GM19239 (cell line): ENCODE measurements at places on chromosomes 4 and X.

DNA sequence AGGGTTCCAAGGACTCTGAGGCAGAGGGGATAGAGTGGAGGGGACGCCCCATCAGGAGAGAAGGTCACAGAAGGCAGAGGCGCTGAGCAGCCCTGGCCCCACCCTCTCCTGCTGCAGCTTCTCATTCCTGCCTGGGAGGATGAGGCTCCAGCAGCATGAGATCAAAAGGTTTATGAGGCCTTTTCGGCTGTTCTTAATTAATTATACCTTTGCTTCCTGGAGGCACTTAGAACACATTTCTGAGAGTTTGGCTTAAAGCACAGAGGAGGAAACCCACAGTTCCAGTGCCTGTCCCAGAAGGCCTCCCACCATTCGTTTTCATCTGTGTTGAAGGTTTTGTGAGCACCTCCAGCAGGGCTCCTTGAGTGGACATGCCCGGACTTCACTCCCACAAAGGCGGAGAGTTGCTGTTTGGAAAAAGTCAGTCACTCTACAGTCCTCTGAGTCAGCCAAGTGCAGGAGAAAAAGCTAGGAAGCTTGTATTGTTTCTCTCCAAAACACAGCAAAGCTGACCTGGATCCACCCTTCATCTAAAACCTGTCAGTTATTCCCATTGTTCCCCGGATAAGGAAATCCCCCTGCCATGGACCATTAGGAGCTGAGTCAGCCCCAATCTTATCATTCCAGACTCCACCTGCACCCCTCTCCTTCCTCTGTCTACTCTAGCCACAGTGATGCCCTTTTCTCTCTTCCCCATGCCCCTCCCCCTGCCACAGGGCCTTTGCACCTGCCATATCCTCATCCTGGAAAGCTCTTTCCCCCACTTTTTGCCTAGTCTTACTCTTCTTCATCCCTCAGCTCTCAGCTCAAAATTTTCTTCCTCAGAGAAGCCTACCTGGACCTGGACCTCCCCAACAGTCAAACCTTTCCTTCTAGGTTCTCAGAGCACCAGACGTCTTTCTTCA lies 276.8 kb downstream of the FBXW7 start:
- no peak for DNase-seq

DNA sequence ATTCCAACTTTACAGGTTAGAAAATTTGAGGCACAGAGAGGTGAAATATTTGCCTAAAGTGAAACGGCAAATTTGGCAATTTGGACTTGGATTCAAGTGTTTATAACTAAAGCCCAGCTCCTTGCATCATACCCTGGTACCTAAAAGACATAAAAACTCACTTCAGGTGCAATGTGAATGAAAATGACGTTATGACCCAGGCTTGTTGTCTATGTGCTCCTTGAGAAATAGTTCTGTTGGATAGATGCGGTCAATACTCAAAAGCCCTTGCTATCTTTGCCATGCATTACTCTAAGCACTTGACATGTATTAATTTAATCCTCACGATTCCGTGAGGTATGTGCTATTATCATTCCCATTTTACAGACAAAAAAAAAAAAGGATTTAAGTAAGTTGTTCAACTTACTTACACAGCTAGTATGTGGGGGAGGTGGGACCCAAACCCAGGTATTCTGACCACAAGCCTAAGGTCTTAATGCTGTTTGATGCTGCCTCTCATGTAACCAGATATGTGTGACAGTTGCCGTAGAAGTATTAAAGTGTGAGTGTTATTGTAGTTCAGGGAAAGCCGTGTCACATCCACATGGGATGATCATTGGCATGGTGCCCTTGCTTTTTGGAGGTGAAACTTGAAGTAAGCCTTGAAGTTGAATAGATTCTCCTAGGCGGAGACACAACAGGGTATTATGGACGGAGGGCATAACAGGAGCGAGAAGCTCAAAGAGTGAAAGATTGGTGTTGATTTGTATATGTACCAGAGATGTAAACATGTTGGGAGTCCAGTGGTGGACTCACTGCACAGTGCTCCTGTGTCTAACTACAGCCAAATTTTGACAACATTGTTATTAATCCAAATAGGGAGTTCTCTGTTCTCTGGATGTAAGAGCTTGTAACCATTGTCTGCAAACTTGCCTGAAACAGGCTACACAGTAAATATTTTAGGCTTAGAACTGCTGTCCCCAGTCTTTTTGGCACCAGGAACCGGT lies 3.1 kb downstream of the SCML1 start:
- DNase-seq = no peak

DNA sequence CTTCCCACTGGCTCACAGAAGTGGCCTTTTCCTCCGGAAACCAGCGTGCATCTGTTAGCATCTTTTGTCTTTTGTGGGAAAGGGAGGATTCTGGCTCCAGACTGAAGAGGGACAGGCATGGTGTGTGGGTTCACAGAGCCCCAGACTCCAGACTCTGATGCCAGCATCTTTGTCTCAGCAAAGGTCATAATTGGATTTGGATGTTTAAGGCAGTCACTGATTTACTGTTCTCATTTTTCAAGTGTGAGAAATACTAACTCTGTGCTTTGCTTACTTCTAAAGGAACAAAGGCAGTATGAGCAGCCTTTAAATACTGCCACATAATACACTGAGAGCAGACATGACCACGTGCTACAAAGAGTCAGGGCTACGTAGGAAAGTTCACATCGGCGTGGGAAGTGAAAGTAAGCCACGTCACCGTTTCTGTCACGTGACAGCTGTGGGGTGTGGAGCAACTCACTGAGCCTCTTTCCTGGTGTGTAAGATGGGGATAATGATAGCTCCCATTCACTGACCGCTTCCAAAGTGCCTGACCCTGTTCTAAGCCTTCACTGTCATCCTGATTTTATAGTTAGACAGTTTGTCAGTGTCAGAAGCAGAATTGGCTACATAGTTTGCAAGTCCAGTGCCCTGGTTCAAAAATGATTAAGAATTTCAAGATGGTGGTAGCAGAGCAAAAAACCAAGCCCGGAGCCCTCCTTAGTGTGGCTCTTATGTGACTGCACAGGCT lies 24.8 kb upstream of the TMSB4X start:
- no peak for DNase-seq

- DNase-seq = peak; percentile 23
These were observed 30.5 kb upstream of the TCEAL4 start for GRCh38 chrX:103554687-103555424.

DNA sequence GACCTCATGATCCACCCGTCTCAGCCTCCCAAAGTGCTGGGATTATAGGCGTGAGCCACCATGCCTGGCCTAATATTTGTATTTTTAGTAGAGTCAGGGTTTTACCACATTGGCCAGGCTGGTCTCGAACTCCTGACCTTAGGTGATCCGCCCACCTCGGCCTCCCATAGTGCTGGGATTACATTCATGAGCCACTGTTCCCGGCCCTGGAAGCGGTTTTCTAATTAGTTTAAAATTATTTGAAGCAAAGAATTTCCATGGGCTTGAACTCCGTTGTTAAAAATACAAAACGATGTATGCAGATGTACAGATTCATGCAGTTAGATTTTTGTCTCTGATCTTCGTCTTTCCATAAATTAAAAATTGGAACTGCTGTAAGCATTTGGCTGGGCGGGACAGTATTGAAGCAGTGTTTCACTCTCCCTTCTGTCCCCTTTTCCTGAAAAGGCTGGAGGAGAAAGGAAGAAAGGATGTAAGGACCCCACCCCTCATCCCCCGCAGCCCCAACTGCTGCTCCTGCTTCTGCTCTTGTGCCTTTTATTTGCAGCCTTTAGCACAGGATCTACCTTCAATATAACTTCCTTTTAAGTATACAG lies 12.0 kb downstream of the TRAPPC11 start:
- DNase-seq = no peak

DNA sequence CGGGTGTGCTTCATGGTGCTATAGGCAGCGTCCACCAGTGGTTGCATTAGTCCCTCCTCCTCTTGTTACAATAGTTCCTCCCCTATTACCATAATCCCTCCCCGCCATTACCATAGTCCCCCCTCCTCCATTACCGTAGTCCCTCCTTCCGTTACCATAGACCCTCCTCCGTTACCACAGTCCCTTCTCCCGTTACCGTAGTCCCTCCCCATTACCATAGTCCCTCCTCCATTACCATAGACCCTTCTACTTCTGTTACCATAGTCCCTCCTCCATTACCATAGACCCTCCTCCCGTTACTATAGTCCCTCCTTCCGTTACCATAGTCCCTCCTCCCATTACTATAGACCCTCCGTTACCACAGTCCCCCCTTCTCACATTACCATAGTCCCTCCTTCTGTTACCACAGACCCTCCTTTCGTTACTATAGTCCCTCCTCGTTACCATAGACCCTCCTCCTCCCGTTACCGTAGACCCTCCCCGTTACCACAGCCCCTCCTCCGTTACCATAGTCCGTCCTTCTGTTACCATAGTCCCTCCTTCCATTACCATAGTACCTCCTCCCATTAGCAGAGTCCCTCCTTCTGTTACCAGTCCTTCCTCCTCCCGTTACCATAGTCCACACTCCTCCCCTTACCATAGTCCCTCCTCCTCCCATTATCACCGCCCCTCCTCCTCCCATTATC lies 129.6 kb downstream of the DHRSX start:
- DNase-seq = no peak

DNA sequence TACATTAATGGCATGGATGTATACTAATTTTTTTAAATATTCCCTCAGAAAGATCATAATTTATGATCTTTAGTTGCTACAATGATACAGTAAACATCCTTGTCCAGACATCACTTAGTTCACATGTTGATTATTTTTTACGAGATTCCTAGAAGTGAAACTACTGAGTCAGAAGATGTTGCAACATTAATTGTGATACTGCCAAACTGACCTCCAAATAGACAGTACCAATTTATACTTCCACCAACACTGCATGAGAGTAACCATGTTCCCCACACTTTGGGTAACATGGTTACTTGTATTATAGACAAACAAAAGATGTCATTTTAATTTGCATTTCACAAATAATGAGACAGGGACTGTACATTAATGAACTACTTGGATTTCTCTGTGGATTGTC lies 19.6 kb downstream of the RCHY1 start:
- no peak for DNase-seq

DNA sequence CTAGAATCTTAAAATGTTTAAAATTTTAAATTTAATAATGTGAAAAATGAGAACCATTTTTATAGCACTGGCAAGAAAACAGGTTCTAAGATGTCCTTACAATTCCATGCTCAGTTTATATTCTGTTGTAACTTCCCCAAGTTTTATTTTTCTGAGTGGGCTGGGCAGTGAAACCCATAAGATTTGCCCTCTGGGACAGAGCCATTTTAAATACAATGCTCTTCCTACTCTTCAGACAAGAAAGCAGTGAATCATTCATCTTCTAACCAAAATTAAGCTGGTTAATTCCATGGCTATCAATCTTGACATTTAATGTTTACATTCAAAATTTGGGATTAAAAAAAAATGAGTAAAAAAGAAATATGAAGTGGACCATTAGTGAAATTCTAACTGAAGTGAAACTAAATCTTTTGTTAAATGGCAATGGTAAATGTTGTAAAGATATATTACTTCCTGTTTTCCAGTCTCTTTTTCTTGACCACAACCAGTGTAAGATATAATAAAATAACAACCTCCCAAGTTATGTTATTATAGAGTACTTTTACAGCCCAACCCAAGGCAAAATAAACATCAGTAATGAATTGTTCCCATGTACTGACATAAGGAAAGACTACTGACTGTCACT lies 37.2 kb upstream of the PTPN13 start:
- no peak for DNase-seq

- no peak for DNase-seq
These were observed 56.5 kb upstream of the NKX1-1 start for GRCh38 chr4:1462768-1463075.

GRCh38 chrX:12958059-12958458 lies 16.9 kb upstream of the TMSB4X start:
- no peak for DNase-seq

DNA sequence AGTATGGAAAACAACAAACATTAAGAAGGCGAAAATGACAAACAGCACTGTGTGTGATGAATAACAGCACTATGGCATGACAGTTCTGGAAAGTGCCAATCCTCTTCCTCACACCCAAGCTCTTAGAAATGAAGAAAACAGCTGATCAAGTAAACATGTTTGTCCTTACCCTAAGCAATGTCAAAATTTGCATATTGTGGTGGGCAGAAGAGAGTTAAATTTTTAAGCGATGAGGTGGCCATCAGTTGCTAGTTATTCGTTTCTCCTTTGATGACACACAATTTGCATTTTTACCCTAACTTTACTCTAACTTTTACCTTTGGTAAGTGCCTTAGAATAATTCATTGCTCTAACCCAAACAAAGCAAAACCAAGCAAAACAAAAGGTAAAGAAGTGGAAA lies 8.8 kb downstream of the PROM1 start:
- DNase-seq = no peak

DNA sequence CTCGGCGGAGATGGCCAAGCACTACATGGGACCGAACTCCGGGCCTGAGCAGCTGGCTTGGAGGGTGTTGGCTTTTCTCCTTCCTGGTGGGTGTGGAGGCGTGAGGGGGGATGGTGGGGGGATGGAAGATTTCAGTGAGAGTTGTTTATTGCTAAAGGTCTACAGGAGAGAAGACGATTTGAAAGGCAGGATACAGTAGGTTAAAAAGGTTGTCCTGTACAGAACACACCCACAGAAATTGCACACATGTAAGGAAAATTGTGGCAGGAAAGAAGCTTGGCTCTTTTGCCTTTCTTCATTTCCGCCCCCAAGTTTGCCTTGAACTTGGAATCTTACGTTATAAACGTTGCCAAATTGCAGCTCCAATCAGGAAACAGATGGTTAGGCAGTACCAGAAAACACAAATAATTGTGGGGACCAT lies 74.1 kb upstream of the STOX2 start:
- no peak for DNase-seq

GRCh38 chrX:19899217-19899788 lies 11.9 kb upstream of the SH3KBP1 start:
- no peak for DNase-seq

DNA sequence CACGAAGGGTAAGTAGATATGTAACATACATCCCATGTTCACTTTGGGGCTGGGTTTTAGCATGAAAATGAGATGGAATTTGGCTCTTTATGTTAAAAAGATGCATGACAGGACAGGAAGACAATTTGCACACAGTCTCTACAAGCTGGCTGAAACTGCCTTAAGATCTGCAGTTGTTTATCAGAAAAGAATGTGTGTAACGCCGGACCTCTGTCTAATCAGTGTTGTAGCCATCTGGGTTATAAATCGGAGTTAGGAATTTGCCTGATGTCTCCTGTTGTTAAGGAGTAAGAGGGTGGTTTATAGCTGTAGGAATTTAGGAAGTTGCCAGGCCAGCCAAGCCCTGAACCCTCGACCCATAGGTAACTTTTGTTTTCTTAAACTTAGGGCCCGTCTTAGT lies 562.9 kb upstream of the FAT1 start:
- DNase-seq = no peak
